ENCODE measurements at places on chromosomes 16 and 17.

- no peak for DNase-seq
Measured at GRCh38 chr17:48465884-48466283, 35.9 kb upstream of the SKAP1 start.

DNA sequence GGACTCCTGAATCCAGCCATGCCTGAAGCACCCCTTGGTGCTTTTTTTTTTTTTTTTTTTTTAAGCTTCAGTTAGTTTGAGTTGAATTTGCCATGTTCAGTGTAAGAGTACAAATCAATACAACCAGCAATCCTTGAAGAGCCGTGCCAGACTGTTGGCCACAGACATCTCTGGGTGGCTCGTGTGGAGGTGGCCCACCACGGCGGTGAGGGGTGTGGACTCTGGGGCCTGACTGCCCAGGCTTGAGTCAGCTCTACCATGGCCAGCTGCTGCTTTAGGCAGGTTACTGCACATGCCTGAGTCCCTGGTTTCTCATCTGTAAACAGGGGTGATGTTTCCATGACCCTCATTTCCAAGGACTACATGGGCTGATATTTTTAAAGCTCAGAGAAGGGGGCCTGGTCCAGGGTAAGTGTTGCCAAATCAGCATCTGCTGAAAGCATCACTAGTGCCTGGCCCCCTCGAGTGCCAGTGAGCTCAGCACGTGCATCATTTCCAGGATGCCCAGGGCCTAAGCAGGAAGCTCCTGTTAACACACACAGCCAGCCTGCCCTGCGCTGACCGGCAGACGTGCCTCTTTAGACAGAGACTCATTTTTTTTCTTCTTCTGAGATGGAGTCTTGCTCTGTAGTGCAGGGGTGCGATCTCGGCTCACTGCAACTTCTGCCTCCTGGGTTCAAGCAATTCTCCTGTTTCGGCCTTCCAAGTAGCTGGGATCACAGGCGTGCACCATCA, 90.1 kb downstream of the DNAH17 start:
- DNase-seq, result no peak

- no peak for DNase-seq
Measured at GRCh38 chr17:77610518-77610893, 348.0 kb upstream of the TNRC6C start.

GRCh38 chr17:79026376-79027273, 2.7 kb downstream of the C1QTNF1 start:
- no peak for DNase-seq

GRCh38 chr17:13596241-13596923, 5.3 kb downstream of the HS3ST3A1 start:
- no peak for DNase-seq

DNA sequence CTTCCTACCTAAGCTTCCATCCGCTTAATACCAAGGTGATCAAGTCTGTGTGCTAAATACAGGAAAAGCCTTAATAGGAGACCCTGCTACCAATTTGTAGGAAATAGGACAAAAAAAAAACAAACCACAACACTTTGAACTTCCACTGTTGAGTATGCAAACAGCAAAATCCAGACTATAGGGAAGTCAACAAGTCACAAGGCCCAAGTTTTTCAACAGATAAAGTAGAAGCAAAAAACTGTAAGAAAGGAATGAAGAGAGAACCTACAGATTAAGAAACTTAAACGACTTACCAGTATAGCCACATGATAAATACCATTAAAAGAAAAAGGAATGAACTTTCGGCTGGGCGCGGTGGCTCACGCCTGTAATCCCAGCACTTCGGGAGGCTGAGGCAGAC, 7.4 kb downstream of the USP22 start:
- DNase-seq, result no peak

GRCh38 chr16:54022362-54022761, 264.2 kb downstream of the IRX3 start:
- no peak for DNase-seq

DNA sequence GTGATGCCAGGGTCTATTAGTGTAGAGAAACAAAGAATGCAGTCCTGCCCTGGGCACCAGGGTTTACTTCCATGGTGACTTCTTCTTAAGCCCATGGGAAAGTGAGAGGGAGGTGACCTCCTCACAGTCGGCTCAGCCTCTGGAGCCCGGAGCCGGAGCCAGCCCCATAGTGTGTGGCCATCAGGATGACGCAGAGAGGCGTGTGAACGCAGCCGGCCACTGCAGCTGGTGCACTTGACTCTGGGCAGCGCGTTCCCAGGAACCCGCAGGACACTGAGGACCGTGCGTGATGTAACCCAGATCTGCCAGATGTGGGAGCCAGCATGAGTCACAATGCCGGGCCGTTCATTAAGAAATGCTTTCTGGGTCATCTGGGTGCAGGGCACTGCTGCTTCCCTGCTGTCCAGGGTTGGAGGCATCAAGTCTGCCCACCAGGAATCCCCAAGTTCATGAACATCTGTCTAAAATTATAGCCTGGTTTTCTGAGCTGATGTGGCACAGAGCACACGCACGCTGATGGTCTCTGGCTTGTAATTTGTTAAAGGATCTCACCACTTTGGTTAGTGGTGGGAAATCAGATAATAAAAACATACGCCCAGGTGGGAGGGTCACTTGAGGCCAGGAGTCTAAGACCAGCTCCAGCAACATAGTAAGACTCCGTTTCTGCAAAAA, 114.1 kb downstream of the PITPNC1 start:
- peak; percentile 76 for DNase-seq

DNA sequence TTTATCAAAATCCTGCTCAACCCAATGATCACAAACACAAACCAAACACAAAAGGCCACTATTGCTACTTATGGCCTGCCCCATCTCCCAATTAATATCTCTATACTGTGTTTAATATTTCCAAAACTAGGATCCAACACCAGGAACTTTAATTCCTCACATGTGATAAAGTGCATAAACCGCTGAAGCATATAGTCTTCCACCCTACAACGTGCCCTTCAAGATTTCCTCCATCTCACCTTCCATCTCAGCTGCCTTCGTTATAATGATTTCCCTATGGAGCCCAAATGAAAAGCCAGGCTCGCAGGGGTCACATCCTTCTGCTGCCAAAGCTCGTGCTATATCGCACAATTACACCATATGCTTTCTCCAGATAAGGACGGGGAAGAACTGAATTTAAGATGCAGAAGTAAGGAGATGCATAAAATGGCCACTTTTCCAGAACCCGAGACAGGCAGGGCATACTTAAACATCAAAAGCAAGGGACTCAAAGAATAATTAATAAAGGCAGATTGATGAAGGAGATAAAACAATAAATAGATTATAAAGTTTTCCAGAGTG, 1.8 kb downstream of the MYH10 start:
- no peak for DNase-seq

GRCh38 chr17:1485423-1486376, 6.8 kb downstream of the MYO1C start:
- DNase-seq, result peak; percentile 58

- DNase-seq, result no peak
Measured at GRCh38 chr17:67601897-67602296, 115.8 kb upstream of the NOL11 start.

GRCh38 chr16:68379472-68380347, 68.6 kb downstream of the SMPD3 start:
- DNase-seq, result no peak

DNA sequence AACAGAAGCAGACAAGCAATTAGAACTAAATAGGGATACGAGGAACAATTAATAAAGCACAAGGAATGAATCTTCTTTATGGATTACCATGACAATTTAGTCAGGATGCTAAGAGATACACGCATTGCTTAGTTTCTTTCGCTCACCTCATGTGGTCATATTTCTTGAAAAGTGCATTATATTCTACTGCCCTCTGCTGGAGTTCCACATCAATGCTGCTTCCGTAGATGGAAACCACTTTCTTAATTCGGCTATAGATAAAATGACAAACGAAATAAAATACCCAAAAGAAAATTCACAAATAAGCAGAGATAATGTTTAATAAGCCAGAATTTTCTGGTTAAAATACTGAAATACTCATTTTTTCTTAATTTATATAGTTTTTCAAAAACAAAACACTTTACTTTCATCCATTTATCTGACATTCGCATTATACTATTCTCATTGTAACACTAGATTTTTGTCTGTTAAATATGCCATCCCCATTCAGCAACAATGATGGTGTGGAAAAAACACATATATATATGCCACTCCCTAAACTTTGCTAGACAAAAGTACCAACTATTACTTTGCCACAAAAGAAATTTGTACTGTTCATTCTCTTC, 22.0 kb upstream of the PHLPP2 start:
- DNase-seq, result no peak

DNA sequence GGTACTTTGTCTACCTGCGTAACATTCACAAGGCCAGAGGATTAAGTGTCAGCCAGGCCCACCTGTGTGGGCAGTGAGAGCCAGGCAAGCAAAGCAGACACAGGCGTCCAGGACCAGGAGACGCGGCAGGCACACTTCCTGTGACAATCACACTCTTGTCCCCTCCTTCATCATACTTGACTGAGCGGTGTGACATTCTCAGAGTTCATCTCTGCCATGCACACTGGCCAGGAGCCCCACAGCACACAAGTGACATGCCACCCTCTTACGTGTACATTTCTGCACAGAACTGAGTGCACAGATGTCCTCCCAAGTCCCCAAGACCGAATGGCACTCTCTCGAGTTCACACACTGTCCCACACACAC, 8.7 kb downstream of the PPP1R9B start:
- no peak for DNase-seq

- DNase-seq, result no peak
Measured at GRCh38 chr16:1094124-1094479, 1.9 kb downstream of the C1QTNF8 start.

GRCh38 chr16:48949636-48950035, 332.0 kb downstream of the CBLN1 start:
- no peak for DNase-seq

- DNase-seq, result no peak
Measured at GRCh38 chr17:32269377-32269776, 3.7 kb downstream of the RHBDL3 start.

DNA sequence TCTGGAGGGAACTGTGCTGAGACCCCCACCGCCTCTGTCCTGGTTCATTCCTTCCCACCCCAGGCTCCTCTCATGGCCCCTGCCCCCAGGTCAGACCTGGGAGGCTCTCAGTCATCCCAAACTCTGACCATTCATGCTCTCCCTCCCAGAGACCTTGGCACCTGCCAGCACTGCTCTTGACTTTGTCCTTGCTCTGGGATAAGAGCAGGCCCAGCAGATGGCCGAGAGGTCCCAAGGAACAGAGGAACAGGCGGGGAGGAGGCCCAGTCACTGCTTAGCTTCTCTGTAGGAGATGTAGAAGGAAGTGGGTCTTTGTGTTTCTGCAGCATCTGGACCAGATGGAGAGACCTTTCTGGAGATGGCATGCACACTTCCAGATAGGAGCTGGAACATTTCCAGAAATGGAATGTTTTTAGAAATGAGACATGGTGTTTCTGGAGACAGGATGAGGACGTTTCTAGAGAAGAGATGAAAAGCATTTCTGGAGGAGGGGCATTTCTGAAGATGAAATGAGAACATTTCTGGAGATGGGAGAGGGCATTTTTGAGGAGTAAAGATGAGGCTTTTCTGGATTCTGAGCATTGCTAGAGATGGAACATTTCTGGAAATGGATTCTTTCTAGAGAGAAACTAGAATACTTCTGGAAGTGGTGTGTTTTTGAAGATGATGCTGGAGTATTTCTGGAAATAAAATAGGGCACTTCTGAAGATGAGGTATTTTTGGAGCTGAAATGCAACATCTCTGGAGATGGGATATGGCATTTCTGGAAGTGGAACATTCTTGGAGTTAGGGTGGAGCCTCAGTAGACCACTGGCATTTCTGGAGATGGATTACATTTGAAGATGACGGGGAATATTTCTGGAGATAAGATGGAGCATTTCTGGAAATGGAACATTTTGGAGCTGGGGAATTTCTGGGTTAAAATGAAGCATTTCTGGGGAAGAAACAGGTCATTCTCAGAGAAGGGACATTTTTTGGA, 55.2 kb downstream of the RAI1 start:
- DNase-seq, result no peak

DNA sequence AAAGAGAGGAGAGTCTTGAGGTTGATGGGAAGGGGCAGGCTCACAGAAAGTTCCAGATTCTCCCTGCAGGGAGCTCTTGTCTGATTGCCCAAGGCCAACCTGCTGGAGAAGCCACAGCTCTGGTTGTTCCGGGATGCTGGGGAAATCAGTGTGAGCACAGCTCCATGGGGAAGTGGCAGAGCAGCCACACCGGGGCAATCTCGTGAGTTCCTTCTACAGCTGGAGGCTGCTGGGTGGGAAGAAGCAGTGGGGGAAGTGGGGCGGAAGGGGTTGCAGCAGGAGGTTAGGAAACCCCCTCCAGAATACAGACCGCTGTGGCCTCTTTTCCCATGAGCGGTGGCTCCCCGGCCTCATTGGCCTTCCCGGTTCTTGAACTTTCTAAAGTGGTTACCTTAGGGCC, 34.0 kb downstream of the KIAA0513 start:
- peak; percentile 41 for DNase-seq

DNA sequence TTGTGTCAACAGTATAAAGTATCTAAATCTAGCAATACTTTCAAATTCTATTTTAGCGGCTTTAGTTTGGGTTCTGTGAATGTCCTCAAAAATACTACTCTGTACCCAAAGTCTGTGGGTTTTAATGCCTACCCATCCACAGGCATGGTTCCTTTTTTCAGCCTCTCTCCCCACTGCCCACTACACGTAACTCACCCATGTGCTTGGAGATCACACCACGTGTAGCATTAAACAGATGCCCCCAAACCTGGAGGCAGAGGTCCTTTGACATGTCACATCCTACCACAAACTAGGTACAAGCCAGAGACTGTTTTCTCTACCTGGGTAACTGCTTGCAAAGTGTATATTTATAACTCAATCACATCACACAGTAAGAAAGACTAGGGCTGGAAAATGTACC, 5.4 kb downstream of the DYNC1LI2 start:
- DNase-seq, result no peak

DNA sequence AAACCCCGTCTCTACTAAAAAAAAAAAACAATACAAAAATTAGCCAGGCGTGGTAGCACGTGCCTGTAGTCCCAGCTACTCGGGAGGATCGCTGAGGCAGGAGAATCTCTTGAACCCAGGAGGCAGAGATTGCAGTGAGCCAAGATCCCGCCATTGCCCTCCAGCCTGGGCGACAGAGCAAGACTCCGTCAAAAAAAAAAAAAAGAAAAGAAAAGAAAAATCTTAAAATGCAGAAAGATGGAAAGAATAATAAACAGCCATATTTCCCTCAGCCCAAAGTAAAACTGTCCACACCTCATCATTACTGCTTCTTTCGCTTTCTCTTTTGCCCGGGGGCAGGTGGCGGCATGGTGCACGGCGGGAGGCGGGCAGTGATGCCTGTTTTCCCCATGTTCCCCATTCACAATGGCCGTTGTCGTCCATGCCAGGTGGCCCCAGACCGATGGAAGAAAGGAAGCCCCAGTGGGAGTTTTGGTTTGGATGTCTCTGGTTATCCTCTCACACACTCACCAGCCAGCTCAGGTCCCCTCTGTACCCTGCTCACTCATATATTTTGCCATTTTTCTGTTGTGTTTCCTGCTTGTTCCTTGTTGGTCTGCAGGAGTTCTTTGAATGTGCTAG, 37.0 kb upstream of the PEMT start:
- DNase-seq, result no peak

DNA sequence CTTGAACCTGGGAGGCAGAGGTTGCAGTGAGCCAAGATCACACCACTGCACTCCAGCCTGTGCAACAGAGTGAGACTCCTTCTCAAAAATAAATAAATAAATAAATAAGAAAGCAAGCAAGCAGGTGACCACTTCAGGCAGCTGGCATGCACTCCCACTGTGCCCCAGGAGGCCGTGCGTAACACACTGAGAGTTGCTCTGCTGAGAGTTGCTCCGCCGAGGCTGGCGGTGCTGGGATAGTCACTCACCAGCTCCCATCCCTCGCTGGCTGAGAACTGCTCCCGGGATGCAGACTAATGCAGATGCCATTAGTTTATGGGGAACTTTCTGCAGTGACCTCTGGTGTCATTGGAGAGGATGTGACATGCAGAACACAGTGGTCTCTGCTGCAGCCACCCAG, 105.7 kb upstream of the PLCG2 start:
- DNase-seq, result no peak

Measured in tibial nerve (tissue), 4 donors.